ENCODE measurements at places on chromosomes 16 and 17. TPM values are rescaled to one million over a fixed set of nuclear protein-coding genes. Genes with fewer than 3 reads are reported as not detected.

The IL17C gene
- total RNA-seq: not detected

The SKAP1 gene
- 0.28 TPM for total RNA-seq

The KPNA2 gene
- total RNA-seq: 36.5 TPM

The FAM83G gene
- 25.9 TPM for total RNA-seq

The CACNG5 gene
- total RNA-seq: not detected

The KRT17 gene
- total RNA-seq: 2.8 TPM

The KCNH6 gene
- total RNA-seq: not detected

The RNF157 gene
- total RNA-seq: 0.05 TPM

The KRT33B gene
- 0.30 TPM for total RNA-seq

The COPZ2 gene
- total RNA-seq: 33.1 TPM

The PCGF2 gene
- total RNA-seq: 3.9 TPM

The DHX40 gene
- 54.5 TPM for total RNA-seq

The TEKT5 gene
- total RNA-seq: not detected

The KRTAP9-2 gene
- total RNA-seq: not detected

The CPHXL2 gene
- total RNA-seq: not detected

The HIC1 gene
- 67.7 TPM for total RNA-seq

The XPO6 gene
- 131 TPM for total RNA-seq

The SPATA32 gene
- not detected for total RNA-seq

The ATP2C2 gene
- not detected for total RNA-seq

The FBXO39 gene
- total RNA-seq: 0.14 TPM

The C16orf89 gene
- total RNA-seq: not detected

The GUCY2D gene
- not detected for total RNA-seq

The SLFN12 gene
- 28.2 TPM for total RNA-seq

The KRT14 gene
- total RNA-seq: 0.46 TPM

The TP53TG3C gene
- not detected for total RNA-seq

The SRL gene
- total RNA-seq: not detected

The CNTD1 gene
- total RNA-seq: not detected

Data from smooth muscle cell of the umbilical artery (primary cell).